ENCODE measurements at places on chromosomes 12 and 14.

- DNase-seq = no peak
These were observed 31.8 kb downstream of the SLC8B1 start for GRCh38 chr12:113302886-113303640.

GRCh38 chr12:52148464-52149181, 43.2 kb downstream of the KRT80 start:
- no peak for DNase-seq

- DNase-seq = no peak
These were observed 4.2 kb upstream of the SPIC start for GRCh38 chr12:101470939-101471338.

DNA sequence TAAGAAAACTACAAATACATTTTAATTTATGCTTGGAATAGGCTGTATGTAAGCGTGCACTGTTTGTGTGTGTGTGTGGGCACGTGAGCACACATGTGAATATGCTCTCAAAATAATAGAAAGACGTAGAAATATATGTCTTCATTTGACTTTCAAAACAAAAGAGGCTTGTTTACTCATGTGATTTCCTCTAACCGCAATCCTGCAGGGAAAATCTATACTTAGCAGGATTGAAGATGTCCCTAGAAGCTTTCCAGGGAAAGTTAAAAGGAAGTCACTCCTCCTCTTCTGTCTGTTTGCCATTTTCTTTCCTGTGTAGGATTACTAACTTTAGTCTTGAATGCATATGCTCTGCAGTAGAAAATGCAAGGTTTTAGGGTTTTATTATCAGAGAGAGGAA, 404.7 kb downstream of the MDGA2 start:
- DNase-seq = no peak

- DNase-seq = no peak
These were observed 2.6 kb upstream of the C14orf180 start for GRCh38 chr14:104576970-104577332.

DNA sequence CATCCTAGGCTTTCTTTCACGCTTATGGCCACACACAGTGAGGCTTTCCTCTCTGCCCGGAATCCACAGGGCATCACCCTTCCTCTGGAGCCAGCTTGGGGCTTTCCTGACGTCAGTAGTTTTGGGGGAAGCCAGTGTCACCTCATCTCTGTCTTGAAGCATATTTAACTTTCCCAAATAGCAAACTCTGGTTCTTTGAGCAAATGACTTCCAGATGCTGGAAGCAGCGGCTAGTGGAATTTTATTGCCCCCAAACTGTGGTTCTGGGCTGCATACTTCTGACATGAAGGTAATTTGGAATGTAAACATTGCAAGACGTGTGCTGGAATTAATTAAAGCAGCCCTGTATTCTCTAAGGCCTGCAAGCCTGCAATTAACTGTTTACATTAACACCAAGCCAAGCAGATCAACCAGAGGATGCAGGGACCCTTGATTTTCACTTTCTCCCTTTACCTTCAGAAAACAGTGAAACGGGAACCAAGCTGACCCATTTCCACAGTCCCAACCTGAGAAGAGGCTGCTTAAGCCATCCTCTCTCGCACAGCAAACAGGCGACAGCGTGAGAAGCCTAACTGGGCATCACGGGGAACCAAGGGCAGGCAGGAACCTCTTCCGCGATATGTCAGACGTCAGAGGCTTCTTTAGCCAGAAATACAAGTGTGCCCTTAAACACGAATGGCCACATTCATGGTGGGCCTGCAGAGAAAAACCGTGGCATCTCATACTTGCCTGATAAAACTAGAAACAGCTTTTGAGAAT, 258.4 kb downstream of the CACNA1C start:
- DNase-seq = no peak

DNA sequence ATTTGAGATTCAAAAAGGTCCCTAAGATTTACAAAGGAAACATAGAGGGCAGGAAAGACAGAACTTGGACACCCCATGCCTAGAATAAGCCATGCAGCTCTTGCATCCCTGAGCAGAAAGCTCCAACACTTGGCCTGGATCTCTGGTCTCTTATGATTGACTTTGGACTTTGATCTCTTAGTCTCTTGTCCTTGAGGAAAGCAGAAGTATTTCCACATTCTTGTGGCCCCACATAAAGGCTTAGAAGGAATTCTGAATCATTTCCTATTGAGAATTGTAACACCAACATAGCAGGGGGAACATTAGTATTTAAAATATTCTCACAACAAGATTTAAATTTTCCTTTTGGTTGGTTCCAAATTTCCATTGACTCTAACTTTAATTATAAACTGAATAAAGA, 283.7 kb upstream of the PRKD1 start:
- DNase-seq = no peak

DNA sequence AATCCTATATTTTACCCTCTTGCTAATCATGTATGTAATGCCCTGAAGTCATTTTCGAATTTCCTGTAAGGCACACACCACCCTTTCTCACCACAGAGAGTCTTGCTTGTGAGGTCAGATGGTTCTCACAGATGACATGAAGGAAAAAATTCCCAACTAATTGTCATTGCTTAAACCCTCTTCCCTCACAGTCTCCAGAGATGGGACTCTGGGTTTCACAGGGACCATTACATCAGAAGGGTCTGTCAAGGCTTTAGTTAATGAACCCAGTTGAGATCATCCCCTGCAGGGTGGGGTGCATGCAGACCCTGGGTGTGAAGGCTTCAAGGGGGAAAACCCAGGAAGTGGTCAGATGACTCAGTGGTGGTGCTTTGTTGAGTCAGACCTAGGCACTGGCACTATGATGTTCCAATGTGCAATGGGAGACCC, 229.6 kb downstream of the BCAT1 start:
- no peak for DNase-seq

DNA sequence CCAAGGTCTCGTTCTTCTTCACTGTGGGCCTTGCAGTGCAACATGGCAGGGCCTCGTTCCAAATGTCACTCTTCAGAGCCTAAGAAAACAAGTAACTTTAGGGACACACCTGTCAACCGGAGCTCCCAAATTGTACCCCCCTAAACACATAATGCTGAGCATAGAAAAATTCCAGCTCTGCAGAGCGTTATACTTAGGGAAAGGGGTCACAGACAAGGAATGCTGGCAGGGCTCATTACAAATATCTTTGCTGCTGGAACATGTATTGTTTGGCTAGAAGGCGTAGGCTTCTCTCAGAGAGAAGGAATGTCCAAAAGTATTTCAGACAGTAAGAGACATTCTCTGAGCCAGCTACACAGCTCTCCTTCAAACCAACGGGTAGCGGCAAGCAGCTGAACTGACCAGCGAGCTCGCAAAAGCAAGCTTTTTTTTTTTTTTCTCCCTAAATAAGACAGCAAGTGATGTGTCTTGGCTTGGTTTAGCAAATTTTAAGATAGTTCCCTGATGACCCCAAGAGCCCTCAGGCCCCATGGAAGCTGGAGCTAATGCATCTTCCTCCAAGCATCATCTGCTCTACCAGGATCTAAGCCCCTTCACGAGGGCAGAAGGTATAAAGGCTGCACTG, 24.5 kb downstream of the SSH1 start:
- no peak for DNase-seq

DNA sequence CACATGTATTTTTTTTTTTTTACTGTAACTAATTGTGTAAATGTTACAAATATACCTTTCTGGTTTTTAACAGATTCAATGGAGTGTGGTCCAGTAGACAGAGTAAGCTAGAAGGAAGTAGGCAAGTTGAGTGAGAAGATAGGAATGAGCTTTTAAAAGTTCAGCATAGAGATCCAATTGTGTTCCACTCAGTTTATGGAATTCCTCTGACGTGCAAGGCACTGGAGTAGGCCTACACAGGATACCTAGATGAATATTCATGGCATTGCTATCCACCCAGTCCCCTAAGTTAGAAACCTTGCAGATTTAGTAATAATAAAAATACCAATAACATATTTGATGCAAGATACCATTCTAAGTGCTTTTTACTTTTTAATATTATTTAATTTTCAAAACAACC, 225.6 kb upstream of the ARID2 start:
- no peak for DNase-seq

- DNase-seq = no peak
These were observed 198.7 kb downstream of the SYT1 start for GRCh38 chr12:79063258-79063657.

GRCh38 chr12:80763874-80764273, 47.2 kb downstream of the MYF5 start:
- DNase-seq = peak; percentile 10

GRCh38 chr12:10466311-10466710, 13.1 kb upstream of the KLRC1 start:
- DNase-seq = no peak

GRCh38 chr12:115521771-115522409, 755.6 kb downstream of the MED13L start:
- DNase-seq = no peak

GRCh38 chr14:54177019-54177418, 219.8 kb upstream of the CDKN3 start:
- no peak for DNase-seq

DNA sequence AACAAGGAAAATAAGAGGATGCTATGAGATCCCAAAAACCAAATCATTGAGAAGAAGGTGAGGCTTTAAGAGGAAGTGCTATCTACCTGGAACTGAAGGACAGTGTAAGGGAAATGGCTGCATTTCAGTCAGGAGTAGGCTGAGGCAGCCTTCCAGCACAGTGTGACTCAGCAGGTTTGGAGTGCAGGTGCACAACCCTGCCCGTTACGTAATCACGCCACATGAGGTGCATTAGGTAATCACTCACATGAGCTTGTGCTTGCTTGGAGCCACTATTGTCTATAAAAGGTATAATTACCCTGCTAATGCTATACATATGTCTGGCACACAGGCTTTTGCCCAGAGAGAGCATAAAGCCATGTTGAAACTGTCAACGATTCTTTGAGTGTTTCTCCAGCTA, 74.9 kb downstream of the DIO2 start:
- no peak for DNase-seq

DNA sequence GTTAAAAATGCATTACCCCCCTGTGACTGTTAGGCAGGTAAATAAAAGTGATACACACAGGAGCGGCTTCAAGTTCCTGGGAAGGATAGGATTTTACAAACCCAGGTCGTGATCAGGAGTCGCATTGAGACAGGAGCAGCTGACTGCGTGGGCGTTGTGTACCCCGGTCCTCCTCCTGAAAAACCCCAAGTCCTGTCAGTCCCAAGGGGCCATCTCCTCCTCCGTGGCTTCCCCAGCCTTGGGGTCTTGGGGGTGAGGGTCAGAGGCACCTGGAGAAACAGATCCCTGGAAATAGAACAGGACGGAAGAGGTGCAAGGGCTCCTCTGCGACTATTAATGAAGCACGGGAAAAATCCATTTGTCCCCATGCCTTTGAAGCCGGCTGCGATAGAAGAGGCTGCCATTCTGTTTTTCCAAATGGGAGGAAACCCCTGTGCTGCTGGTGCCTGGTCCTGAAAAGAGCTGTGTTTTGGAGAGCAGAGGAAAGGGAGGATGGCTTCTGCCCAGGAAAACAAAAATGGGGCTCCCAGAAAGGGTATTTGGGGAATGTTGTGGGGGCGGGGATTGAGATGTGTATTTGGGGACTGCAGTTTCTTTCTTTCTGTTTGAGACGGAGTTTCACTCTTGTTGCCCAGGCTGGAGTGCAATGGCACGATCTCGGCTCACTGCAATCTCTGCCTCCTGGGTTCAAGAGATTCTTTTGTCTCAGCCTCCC, 143.1 kb downstream of the ZNF664 start:
- DNase-seq = no peak

DNA sequence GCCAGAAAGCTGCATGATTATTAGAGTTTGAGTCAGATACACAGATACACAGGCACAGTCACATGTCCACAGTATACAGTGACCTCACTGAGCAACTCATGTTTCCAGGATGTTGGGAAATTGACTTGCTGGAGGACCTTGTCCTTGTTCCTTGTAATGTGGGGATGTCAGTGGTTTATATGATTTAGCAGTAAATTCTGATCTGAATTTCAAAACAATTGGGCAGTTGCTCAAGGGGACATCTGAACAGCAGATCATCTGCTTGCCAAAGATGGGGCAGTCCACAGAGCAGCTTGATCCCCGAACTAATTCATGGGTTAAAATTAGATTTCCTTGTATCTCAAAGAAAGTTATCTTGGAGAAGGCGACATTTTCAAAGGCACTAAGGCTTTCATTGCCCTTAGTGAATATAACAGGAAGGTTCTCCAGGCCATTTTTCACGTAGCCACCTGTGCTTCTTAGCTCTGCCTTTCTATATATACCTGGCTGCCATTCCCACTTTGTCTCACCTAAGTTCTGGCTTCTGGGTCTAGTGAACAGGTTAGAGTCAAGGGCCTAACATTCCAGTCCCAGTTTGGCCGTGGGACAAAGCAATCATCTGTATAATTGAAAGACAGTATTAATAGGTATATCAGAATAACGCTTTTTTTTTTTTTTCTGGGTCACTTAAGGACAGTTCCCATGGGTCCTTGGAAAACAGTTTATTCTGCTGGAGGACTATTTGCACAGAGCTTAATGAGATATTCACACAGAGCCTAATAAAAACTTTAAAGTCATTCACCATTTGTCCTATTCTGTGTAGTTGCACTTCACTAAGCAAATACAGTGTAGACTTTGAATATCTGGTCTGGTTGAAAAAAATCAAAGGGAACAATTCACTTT, 64.9 kb upstream of the STRN3 start:
- DNase-seq = no peak

DNA sequence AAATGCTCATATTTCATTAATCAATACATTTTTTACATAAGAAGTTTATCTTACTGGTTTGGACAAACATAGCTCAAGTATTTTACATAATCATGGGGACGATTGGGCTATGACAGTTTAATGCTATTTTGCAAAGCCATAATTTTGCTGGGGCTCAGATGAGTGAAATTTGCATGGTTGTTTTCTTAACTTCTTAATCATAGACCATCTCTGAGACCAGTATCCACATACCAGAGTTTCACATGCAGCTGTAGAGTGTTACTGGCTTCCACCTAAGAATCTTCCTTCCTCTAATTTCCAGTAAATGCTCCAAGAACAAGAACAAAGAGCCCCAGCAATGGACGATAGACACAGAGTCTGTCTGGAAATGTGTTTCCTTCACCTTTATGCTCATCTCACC, 303.0 kb upstream of the TMEM132C start:
- DNase-seq = no peak
